Stimulated activated CD4-positive, alpha-beta T cell treated with anti-CD3 and anti-CD28 coated beads, TNF-alpha, amount 100 ng/mL, for 1 hour (primary cell): ENCODE measurements at places on chromosomes 5 and 9.

DNA sequence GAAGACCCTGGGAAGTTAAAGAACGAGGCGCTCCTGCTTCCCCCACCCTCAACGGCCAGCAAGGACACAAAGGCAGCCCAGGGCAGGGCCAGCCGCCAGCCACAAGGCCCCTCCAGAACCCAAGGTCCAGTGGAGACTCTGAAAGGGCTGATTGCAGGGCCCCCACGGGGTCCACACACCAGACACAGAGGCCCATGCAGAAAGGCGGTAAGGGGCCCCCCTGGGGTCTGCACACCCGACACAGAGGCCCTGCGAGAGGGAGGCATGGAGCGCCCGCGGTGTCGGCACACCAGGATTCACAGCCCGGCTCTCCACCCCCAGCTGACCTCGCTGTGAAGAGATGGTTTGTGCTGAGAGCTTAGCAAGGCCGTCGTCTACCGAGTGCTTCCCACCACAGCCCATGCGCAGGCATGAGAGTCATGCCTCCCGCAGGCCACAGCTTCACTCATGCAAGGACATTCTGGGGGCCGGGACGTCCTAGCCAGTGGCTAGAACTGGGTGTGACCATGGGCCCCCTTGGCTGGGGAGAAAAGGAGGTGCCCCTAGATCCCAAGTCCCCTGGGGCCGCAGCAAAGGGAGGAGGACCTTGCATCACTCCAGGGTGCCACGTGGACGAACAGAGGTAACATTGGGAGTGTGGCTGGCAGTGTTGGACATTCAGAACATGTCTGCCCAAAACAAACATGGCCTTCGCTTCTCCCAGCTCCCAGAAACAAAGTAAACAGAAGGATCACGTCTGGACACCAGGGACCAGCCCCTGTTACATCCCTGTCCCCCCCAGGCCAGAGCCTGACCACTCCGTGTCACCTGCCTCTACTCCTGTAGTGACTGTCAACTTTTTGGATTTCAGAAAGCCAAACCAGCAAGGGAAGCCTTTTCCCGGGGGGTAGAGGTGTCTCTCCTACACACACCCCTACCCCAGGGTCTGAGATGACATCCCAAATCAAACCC is 9.8 kb downstream of the BRD3 start:
- DNase-seq, result no peak

DNA sequence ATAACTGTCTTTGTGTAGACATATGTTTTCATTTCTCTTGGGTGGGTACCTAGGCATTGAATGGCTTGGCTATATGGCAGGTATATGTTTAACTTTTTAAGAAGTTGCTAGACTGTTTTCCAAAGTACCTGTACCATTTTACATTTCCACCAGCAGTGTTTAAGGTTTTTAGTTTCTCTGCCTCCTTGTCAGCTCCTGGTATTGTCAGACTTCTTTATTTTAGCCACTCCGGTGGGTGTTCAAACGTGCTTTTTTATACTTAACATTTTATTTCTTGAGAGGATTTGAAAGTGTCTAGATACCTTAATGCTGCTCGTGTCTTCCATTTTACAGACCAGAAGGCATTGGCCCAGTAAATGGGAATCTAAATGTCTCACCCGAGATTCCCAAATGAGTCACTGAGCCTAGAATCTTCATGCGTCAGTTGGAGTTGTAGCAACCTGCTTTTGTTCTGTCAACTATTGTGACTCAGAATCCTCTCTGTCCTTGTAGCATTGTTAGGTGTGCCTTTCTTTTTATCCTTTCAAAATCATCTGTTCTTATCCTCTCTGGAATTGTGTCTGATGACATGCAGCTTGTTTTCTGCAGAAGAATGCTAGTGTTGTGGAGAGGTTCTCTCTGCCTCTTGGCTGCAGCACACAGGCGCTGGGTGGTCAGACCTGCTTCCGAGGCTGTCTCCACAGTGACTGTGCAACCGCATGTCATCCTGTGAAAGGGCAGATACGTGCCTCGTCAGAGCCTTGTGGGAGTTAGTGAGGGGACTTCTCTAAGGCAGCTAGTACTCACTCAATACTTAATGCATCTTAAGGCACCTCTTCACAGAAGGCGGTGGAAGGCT is 291.8 kb downstream of the AOPEP start:
- no peak for DNase-seq

- no peak for DNase-seq
Measured at GRCh38 chr5:88390481-88390880, 121.8 kb upstream of the TMEM161B start.

- DNase-seq, result no peak
Measured at GRCh38 chr9:136275655-136276429, 28.1 kb downstream of the CCDC187 start.

- DNase-seq, result no peak
Measured at GRCh38 chr9:98701576-98701975, 7.2 kb downstream of the GABBR2 start.

- no peak for DNase-seq
Measured at GRCh38 chr9:5764130-5764868, 68.6 kb downstream of the ERMP1 start.

GRCh38 chr5:131754363-131754762 is 42.5 kb downstream of the FNIP1 start:
- no peak for DNase-seq

DNA sequence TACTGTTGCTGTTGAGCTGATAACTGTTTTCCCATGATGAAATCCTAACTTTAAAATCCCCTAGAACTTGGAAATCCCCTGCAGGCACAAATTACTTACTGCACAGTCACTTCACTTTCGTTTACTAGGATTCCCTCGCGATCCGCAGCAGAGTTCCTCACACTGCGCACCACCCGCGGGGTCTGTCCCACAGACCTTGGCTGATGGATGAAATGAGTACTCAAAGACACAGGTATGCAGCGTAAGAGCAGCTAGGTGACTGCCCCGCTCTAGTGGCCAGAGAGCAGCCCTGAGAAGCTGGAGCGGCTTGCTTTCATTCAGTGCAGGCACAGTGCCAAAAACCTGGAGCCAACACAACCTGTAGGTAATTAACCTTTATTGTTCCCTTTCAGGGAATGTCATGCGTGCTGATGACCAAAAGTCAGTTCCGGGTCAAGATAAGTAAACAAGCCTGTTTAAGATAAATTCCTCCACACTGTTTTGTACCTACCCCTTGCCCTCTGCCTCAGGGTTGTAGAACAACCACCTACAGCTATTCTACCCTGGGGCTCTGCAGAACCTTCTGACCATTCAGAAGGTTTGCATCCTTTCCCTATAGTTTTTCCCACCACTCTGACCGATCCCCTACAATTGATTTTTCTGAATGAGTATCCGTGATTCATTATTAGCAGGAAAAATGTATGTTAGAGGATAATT is 191.2 kb downstream of the CDH9 start:
- no peak for DNase-seq

- no peak for DNase-seq
Measured at GRCh38 chr5:122264610-122265009, 47.4 kb upstream of the SNCAIP start.

DNA sequence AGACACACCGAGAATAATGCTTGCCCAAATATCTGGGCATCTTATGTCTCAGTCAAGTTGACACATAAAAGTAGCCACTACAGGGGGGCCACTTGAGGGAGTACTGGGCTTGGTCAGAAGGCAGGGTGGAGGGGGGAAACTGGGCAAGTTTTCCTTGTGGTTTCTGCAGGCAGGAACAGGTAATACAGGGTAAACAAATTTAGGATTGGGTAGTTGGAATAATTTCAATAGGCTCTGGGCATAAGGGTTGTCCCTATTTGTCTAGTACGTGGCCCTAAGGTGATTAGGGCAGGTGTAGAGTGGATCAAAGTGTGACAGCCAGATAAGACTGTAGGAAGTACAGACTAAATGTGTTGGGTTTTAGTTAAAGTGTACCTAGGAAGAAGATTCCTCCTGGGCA is 353.1 kb downstream of the TLE4 start:
- DNase-seq, result no peak

DNA sequence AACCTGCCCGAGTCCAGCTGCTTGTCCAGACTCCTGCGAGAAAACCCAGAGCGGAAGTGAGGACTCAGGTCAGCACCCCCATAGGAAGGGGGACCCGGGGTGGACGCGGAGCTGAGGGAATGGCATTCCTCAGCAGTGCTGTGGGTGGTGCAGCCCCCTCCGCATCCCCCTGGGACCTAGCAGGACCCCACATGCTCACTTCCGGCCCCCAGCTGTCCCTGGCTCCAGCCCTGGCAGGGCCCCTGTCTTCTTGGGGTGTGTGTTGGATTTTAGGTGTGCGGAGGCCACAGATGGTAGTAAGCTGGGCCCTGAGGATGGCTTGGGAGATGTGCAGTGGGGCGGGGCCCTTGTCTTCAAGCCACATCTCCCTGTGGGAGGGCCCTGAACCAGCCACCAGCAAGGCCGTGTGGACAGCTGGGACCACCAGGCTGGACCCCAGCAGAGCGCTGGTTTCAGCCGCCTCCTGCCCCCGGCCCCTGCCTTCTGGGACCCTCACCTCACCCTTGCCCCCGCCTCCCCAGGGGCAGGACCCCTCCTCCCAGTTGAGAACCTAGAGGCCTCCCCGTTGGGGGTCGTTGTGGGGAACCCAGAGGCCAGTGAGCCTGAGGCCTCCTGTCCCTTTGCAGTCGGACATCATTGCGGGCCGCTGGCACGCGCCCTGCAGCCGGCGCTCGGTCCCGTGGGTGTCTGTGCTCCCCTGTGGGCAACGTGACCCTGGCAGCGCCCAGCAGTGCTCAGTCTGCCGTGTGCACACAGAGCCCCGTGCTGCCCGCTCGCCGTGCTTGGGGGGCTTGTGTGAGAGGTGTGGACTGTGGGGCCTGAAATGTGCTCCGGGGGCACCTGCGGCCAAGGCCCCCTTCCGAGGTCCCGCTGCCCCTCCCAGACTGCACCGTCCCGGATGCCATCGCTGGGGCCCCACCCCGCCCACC is 10.8 kb upstream of the SLC9A3 start:
- no peak for DNase-seq

DNA sequence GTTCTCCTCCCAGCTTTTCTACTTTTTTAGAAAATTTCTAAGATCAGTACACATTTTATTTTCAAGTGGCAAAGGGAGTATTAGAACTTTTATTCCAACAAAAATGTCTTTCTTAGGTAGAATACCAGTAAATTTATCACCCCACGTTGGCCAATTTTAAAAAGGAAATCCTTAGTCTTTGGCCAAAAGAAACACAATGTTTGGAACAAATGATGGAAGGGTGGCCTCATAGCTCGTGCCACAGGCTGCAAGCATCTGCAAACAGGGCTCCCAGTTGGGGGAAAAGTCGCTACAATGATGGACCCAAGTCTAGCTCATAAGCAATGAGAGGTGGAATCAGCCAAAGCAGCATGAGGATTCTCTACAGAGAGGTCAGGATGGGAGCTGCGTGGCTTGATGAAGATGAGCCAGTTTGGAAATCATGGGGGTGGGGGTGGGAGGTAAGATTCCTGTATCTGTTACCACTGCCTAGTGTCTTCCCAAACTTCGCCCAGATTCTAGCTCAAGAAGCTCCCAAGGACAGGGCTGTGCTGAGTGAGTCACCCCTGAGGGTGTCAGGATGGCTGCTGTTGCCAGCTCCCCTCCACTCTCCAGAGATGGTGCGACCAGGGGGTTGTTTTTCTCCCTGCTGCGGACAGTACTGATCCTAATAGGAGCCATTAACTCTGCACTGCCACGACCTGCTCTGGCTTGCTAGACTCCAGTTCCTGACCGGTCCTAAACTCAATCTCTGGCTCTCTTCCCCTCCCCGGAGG is 75.6 kb downstream of the DCP2 start:
- DNase-seq, result no peak

DNA sequence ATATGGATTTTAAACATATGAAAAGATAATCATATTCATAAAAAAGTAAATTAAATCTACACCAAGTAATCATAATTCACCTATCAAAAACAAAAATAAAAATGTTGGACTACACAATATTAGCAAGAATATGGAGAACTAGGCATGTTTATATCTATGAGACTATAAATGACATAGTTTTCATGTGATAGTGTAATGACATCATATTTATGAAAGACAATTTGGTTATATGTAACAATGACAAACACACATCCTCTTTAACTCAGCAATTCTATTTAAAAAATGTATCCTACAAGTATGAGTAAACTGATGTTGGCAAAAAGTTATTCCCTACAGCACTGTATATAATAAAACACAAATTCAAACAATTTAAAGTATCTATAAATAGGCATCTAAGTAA is 312.3 kb downstream of the EDIL3 start:
- DNase-seq, result no peak

DNA sequence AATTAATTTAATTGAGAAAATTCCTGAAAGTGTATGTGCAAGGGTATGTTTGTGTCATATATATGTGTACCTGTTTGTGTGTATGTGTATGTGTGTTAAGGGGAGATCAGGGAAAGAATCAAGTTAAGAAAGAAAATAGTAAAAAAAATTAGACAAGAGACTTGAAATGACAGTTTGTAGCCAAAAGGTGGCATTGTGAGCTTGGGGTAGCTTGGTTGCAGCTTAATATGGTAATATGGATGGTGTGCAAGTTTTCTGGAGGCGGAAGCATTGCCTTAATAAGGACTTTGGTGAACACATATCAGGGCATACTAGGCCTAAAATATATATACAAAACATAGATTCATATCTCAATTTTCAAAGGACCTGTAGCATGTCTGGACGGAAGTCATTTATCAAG is 129.9 kb downstream of the INSYN2B start:
- DNase-seq, result no peak

- no peak for DNase-seq
Measured at GRCh38 chr5:100600298-100600994, 65.3 kb downstream of the FAM174A start.
